Placental pericyte (primary cell): ENCODE measurements at places on chromosomes 3 and 15. TPM values are rescaled to one million over a fixed set of nuclear protein-coding genes. Genes with fewer than 3 reads are reported as not detected.

GTF2A2 gene
- total RNA-seq, result 18.4 and 35.9 TPM in 2 replicates

SLC28A1 gene
- total RNA-seq, result not detected in 2 replicates

P2RY14 gene
- total RNA-seq, result 0.14 TPM in 1 of 2 replicates, not detected in the other

ROBO1 gene
- 46.5 and 141 TPM in 2 replicates for total RNA-seq

MUC13 gene
- not detected in 2 replicates for total RNA-seq

C3orf52 gene
- total RNA-seq, result 11.6 and 18.0 TPM in 2 replicates

DYNLT2B gene
- 2.0 and 4.6 TPM in 2 replicates for total RNA-seq

PPP1R14D gene
- not detected in 2 replicates for total RNA-seq

GATA2 gene
- 2.0 and 18.9 TPM in 2 replicates for total RNA-seq

ACTC1 gene
- under 0.01 and 1.4 TPM in 2 replicates for total RNA-seq

TRIM59 gene
- 4.8 and 44.0 TPM in 2 replicates for total RNA-seq

LTF gene
- total RNA-seq, result 0.14 TPM in 1 of 2 replicates, not detected in the other

PLCL2 gene
- 7.7 and 9.0 TPM in 2 replicates for total RNA-seq

PRKAR2A gene
- total RNA-seq, result 35.5 and 73.4 TPM in 2 replicates

ATP13A4 gene
- not detected in 2 replicates for total RNA-seq

P2RY1 gene
- total RNA-seq, result under 0.01 and 0.43 TPM in 2 replicates

GCNT3 gene
- total RNA-seq, result under 0.01 TPM in 1 of 2 replicates, not detected in the other

CSTA gene
- total RNA-seq, result 0.44 TPM in 1 of 2 replicates, not detected in the other

CLDN16 gene
- 0.22 and 0.29 TPM in 2 replicates for total RNA-seq

SPTSSB gene
- total RNA-seq, result not detected in 2 replicates

SYNPR gene
- not detected in 2 replicates for total RNA-seq

SLC9C1 gene
- total RNA-seq, result not detected in 2 replicates

GOLGA8M gene
- total RNA-seq, result under 0.01 TPM in 1 of 2 replicates, not detected in the other

MITF gene
- 6.3 and 6.6 TPM in 2 replicates for total RNA-seq

SPTBN5 gene
- total RNA-seq, result 0.44 and 2.4 TPM in 2 replicates

CEP152 gene
- total RNA-seq, result 5.0 and 9.0 TPM in 2 replicates

COL6A5 gene
- total RNA-seq, result under 0.01 and 0.14 TPM in 2 replicates

BCL6 gene
- 17.5 and 26.9 TPM in 2 replicates for total RNA-seq

RTP2 gene
- not detected in 2 replicates for total RNA-seq

KBTBD13 gene
- total RNA-seq, result not detected in 2 replicates

GPR176 gene
- total RNA-seq, result 177 and 201 TPM in 2 replicates

TF gene
- 0.29 and 0.44 TPM in 2 replicates for total RNA-seq

LMAN1L gene
- under 0.01 TPM in 1 of 2 replicates, not detected in the other for total RNA-seq

RARB gene
- 1.8 and 12.9 TPM in 2 replicates for total RNA-seq

ALS2CL gene
- total RNA-seq, result 0.88 and 1.3 TPM in 2 replicates

IDH2 gene
- 52.3 and 65.7 TPM in 2 replicates for total RNA-seq

PRTG gene
- 1.1 and 2.7 TPM in 2 replicates for total RNA-seq

MOBP gene
- total RNA-seq, result not detected in 2 replicates

SLC41A3 gene
- total RNA-seq, result 37.8 and 54.7 TPM in 2 replicates

GABRA5 gene
- total RNA-seq, result not detected in 2 replicates

CPN2 gene
- not detected in 2 replicates for total RNA-seq
